ENCODE measurements at places on chromosomes 13 and 19. TPM values are rescaled to one million over a fixed set of nuclear protein-coding genes. Genes with fewer than 3 reads are reported as not detected.

Gene BORA
- 11.8 TPM for total RNA-seq

Gene PRR20C
- not detected for total RNA-seq

Gene CNN1
- total RNA-seq, result 9.3 TPM

Gene WTIP
- 13.2 TPM for total RNA-seq

Gene GRK1
- total RNA-seq, result 0.15 TPM

Gene KIR2DL3
- not detected for total RNA-seq

Gene ZNF816
- total RNA-seq, result 12.9 TPM

All from smooth muscle cell of trachea (primary cell).